ENCODE measurements at places on chromosomes 4 and X. TPM values are rescaled to one million over a fixed set of nuclear protein-coding genes. Genes with fewer than 3 reads are reported as not detected.
A peak's percentile ranks its signal among the peaks of the same experiment; 100 is the strongest.

DNA sequence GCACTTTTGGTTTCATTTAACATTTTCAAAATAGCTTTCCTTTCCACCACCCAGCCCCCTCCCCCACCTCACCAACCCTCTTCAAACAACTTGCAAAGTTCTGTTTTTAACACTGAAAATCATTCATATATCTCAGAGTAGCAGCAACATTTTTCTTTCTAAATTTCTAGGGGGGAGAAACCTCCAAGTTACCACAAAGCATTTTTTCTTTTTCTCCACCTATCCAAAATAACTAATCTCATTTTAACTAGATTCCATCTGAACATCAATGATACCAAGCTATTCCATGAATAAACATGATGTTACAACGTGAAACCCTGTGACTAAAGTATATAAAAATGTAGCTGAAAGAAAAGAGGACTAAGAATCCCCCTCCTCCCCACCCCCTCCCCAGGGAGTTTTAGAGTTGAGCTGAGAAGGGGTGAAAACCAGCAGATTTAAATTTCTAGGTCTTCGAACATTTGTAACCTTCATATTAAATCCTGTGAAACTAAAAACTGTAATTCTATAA, 5.2 kb downstream of the LDB2 start:
- peaks cover 11% of the 10 kb centered on the region for H3K4me1 ChIP-seq
- no peak for DNase-seq
- no peaks in the 10 kb centered on the region for H3K36me3 ChIP-seq
- peak overlapping the region; percentile 24 for H3K4me3 ChIP-seq

GRCh38 chr4:40516651-40517050, 113.0 kb downstream of the RBM47 start:
- H3K27ac ChIP-seq, result no peak overlapping the region
- H3K36me3 ChIP-seq, result no peaks in the 10 kb centered on the region
- H3K27me3 ChIP-seq, result no peaks in the 10 kb centered on the region
- no peak for DNase-seq
- H3K4me1 ChIP-seq, result no peaks in the 10 kb centered on the region
- no peak overlapping the region for H3K4me3 ChIP-seq

DNA sequence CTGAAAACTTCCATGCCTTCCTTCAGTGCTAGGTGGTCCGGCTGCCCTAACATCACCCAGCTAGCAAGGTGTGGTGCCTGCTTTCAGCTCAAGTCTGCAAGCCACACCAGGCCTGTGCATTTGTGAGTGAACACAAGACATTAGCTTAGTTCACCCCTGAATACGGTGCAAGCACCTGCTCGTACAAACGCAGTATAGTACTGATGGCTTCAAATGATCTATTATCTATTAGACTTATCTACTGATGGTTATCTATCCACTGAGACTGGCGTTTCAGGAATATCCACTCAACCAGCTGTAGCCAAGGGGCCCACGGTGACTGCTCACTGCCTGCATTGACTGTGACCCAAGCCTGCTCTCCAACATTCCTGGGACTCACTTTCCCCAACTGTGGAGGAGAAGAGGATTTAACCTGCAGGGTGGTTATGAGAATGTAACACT, 155.9 kb downstream of the SHOX start:
- H3K36me3 ChIP-seq, result no peaks in the 10 kb centered on the region
- no peak overlapping the region for H3K4me3 ChIP-seq
- DNase-seq, result peak; percentile 77
- peaks cover 42% of the 10 kb centered on the region for H3K27me3 ChIP-seq
- no peaks in the 10 kb centered on the region for H3K4me1 ChIP-seq
- H3K27ac ChIP-seq, result no peak overlapping the region

CBR4 gene
- total RNA-seq, result 11.7 TPM

GPR119 gene
- not detected for total RNA-seq

DNA sequence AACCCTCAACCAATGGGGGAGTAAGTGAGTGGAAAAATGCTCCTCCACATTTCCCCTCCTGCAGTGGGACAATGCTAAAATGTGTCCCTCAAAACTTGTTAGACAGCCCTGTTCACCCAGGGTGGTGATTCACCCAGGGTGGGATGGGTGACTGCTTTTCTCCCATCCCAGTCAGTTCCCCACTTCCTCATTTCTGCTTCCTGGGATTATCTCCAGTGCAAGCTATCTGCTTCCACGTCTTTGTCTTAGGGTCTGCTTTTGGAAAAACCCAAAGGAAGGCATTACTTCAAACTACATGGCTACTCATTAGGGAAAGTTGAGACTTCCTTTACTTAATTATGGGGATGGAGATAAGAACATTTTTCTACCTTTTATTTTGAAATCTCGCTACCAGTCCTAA, 45.5 kb downstream of the ETNPPL start:
- DNase-seq, result no peak
- no peak overlapping the region for H3K4me3 ChIP-seq
- H3K36me3 ChIP-seq, result no peaks in the 10 kb centered on the region
- H3K4me1 ChIP-seq, result no peaks in the 10 kb centered on the region
- no peaks in the 10 kb centered on the region for H3K27me3 ChIP-seq

PPID gene
- total RNA-seq, result 26.2 TPM

DHX15 gene
- 86.8 TPM for total RNA-seq

DNA sequence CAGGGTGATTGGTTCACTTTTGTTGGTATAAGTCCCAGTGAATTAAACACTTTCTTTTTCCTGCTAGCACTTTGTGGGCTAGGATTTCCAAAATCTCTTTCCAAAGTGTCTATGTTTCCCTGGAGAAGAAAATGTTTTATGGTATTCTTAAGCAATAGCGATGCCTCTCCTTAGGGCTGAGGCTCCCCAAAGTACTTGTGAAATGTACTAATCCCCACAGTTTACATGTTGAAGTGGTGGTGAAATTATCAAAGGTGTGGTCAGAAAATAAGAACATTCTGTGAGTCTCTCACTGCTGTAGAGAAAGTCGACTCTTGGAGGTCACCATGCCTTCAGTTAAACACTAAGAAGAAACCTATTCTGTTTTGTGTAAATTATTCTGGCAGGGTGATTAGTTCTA, 51.5 kb upstream of the AMELX start:
- H3K27ac ChIP-seq, result no peak overlapping the region
- H3K36me3 ChIP-seq, result no peaks in the 10 kb centered on the region
- no peak overlapping the region for H3K4me3 ChIP-seq
- no peak for DNase-seq
- H3K4me1 ChIP-seq, result peaks cover 10% of the 10 kb centered on the region

DNA sequence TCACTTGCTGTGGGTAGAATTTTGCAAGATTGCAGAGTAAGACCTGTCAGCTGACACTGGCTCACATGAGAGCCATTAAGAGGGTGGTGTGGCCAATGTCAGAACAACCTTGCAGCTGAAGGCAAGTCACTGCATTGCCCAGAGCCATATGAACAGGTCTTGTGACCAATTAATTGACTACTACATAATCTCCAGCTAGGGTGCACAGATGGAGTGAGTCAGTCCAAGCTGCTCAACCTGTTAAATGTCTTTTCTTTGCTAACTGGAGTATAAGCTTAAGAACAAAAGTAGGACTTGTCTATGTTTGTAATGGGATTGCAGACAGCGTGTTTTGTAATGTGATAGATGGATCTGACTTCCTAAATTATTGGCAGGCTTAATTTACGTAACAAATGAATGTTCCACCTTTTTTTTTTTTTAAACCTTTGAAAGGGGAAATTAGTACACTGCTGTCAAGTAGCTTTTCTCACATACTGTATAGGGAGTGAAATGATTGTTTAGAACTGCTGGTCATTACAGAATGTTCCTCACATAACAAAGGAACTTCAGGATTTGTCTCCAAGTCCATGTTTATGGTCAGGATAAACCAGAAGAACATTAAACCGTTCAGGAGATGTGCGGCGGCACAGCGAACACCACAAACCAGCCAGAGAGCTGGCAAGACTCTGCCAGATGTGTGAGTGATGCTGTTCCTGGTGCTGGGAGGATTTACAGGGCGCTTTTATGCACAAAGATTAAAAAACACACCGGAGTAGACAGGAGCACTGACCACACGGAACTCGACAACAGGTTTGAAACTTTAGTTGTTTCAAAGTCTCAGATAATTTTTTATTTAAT, 37.0 kb downstream of the FNIP2 start:
- H3K4me1 ChIP-seq, result peaks cover 99% of the 10 kb centered on the region
- peak overlapping the region; percentile 68 for H3K27ac ChIP-seq
- no peaks in the 10 kb centered on the region for H3K36me3 ChIP-seq
- H3K27me3 ChIP-seq, result no peaks in the 10 kb centered on the region

- H3K4me1 ChIP-seq, result no peaks in the 10 kb centered on the region
- peaks cover 7% of the 10 kb centered on the region for H3K36me3 ChIP-seq
- H3K27me3 ChIP-seq, result no peaks in the 10 kb centered on the region
- H3K4me3 ChIP-seq, result no peak overlapping the region
Measured at GRCh38 chrX:115134382-115134781, 54.8 kb upstream of the RBMXL3 start.

RS1 gene
- not detected for total RNA-seq

Measured in esophagus muscularis mucosa (tissue), 4 donors.